ENCODE measurements at places on chromosomes 16 and 17.

DNA sequence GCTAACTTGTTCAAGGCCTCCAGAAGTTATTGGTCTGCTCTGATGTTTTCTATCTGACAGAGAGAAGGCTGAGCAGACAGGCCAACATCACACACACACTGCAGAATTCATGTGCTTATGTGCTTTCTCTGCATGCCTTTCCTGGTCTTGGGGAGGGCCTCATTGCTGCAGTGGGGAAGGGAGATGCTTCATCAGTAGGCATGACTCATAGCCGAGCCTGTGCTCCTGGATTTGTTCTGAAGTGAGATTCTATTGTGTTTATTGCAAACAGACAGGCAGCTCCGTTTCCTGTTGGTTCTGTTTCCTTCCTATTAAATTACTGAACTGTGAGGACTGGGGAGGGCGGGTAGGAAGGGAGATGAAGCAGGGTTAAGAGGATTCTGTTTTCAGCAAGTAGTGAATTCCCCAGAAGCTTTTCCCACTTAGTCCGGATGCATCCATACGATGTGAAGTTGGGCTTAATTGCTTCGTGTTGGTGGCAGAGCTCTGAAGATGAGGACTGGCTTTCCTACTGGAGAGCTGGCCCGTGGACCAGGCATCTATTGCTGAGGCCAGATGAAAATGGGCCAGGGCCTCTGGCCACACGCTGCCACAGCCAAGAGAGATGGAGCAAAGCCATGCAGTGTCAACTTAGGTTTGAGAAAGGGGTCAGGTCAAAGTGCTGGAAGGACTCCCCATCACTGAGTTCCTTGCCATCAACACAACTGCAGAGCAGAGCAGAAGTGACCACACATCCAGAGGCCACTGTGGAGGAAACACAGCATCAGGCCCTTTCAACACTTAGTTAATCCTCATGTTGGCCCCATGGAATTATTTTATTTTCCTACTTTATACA lies 179.3 kb downstream of the UTP18 start:
- no peak for DNase-seq

GRCh38 chr16:4110680-4111079 lies 5.6 kb downstream of the ADCY9 start:
- no peak for DNase-seq

DNA sequence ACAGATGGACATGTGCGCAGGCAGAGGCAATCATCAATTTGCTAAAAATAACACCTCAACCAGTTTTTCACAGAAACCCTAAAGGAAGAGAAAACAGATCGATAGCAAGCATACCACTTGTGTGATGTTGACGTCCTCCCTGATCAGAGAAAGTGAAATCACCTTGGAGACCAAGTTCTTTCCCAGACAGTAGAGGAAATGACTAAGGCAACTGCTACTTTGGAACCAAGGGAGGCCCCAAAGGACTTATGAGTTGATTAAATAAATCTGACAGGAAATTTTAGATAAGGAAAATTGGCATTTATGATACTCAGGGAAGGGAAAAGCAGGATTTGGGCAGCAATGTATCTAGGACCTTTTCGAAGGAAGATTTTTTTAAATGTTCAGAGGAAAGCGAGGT lies 267.1 kb upstream of the ASIC2 start:
- no peak for DNase-seq

DNA sequence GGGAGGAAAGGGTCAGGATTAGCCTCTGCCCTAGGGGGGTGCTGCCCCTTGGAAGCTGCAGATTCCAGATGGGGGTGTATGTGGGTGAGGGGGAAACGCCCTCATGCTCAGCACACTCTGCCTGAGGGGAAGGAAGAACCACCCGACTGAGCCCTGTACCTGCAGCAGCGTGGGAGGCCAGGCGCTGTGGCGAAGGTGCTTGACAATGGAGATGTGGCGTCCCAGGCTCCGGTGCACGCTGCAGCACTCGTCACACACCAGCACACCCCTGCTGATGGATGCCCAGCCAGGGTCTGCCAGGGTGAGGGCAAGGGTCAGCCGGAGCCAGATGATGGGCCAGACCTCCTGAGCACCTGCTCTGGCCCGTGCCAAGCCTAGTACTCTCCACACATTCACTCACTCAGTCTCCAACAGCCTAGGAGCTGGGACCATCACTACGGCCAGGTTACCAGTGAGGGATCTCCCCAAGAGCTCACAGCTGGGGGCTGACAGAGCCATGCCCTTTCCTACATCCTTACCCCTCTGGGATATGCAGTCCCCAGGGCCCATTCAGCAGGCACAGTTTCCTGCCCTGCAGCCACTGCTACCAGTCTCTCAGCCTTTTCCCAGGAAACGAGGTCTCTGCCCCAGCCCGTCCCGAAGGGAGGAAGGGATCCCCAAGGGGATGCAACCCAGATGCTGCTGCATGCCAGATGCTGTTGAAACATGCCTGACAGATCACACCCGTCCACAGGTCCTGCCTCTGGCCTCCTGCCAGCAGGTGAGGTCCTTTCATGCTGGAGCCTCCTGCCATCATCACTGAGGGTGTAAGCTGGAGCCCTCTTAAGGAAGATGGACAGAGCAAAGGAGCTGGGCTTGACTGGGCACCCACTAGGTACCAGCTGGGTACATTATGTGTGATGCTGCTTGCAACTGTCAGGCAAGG lies 5.9 kb downstream of the GIT1 start:
- DNase-seq: no peak

- no peak for DNase-seq
Observed at GRCh38 chr16:17205279-17206211, 265.2 kb downstream of the XYLT1 start.

DNA sequence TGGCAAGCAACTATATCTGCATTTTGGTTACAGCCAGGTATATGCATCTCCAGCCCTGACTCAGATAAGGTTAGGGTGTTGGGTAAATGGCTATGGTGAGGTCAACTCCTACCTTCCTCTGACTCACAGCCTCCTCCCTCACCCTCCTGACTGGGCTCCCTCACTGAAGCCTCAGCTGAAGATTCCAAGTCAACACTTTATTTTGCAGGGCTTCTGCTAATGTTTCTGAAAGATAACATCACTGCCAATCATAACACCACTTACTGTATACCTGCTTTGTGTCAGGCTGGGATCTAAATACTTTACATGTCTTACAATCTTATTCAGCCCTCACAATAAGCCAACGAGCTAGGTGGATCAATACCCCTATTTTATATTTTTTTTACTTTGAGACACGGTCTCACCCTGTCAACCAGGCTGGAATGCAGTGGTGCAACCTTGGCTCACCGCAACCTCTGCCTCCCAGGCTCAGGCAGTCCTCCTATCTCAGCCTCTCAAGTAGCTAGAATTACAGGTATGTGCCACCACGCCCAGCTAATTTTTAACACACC lies 47.8 kb upstream of the GCSH start:
- DNase-seq: no peak

GRCh38 chr17:28244446-28244845 lies 74.6 kb upstream of the TMEM97 start:
- no peak for DNase-seq

GRCh38 chr17:17252149-17252661 lies 15.2 kb upstream of the FLCN start:
- no peak for DNase-seq

DNA sequence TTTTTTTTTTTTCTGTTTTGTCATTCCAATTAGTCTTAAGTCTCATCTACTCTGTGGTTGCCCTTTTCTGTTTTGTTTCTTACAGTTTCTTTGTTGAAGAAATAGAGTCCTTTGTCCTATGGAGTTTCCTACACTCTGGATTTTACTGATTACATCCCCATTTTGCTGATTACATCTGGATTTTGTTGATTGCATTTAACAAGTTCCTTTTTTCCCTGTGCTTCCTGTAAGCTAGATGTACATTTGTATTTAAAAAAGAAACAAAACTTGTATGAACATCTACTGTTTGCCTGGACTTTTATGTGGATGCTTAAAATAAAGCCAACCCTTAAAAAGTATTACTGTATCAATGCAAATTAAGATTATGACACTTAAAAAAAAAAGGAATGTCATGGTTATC lies 147.6 kb downstream of the CHD9 start:
- no peak for DNase-seq

DNA sequence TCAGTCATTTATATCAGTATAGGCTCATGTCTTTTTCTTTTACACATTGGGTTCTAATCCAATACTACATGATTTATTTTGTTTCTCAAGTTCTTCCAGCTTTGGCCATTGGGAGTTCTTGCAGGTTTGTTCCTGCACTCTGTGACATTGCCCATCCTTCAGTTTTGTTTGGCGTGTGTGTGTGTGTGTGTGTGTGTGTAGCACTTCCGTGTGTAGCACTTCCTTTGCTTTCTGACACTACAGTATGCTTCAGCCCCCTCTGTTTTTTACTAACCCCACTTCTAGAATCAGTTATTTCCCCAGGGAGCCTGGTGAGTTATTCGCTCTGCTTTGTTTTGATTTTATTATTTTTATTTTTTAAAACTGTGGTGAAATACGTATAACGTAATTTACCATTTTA lies 75.6 kb upstream of the LGALS9 start:
- DNase-seq: no peak

DNA sequence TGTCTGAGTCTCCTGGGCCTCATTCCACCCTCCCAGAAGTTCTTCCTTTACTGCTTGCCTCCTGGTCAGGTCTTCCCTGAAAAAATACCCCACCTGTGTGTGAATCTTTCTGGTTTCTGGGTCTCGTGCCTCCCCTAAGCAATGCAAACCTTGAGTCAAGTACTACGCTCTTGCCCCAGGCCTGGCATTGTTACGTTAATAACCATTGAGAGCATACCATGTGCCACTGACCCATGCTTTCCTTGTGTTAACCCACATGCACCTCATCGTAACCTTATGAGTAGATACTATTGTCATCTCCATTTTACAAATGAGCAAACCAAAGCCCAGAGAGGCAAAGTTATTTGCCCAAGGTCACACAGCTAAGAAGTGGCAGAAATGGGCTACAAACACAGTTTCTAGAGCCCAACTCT lies 25.4 kb upstream of the TOB1 start:
- no peak for DNase-seq

GRCh38 chr17:17566896-17567513 lies 24.5 kb downstream of the PEMT start:
- no peak for DNase-seq

DNA sequence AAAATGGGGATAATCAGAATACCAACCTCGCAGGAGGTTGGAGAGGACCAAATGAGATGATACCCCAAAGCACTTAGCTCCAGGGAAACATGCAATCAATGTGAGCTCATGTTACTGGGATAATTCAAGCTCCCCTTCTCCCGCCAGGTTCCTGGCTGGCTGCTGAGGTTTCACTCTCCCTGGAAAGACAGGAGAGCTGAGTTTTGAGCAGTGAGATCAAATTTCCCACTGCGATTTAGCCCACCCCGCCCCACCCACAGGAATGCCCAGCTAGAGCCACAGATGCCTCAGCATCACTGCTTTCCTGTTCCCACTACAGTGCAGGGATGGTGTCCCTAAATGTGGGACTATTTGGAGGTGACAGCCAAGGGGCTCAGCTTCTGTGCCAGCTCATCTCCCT lies 56.7 kb downstream of the ZNF423 start:
- DNase-seq: no peak

GRCh38 chr17:4472286-4472685 lies 26.4 kb upstream of the SPNS2 start:
- no peak for DNase-seq

DNA sequence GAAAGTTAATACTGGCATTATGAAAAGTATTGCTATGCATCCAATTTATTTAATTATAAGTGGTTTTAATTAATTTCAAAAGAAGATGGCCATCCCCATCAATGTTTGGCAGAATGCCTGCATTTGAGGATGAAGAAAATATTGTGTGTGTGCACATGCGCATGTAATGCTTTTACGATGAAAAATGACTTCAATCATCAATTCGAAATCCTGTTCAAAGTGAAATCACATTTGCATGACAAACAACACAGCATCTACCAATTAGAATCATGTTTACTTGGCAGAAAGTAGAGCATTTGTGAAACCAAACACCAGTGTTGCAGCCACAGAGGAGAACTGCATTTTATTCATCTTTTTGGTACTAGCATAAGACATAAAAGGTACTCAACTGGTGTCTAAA lies 191.9 kb upstream of the PIRT start:
- DNase-seq: no peak

DNA sequence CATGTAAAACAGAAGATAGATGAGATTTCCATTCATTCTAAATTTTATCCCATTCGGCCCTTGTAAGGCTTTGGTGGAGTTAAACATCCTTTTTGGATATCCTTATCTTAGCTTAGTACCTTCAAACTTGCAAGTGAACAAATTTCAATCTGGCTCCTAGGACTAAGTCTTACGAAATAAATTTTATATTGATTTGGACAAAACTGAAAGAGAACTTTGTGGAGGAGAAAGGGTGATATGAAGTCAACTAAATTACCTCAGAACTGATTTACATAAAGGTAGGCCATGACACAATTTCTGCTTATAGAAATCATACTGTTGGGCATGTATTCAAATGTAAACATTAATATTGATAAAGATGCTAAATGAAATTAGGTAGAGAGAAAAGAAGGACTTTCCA lies 175.3 kb upstream of the C17orf78 start:
- no peak for DNase-seq

DNA sequence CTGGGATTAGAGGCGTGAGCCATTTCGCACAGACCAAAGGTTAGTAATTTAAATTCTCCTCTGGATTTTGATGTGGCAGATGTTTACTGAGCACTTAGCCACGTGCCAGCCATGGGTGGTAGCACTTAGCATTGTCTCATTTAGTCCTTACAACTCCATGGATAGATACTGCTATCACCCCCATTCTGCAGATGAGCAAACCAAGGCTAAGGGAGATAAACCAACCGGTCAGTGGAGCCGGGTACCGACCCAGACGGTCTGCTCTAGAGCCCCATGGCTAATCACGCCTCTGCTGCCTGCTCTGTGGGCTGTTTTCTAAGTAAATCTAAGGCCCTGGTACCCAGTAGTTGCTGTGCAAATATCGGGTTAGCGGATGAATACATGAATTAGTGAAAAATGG lies 12.6 kb upstream of the ADGRG1 start:
- no peak for DNase-seq

- no peak for DNase-seq
Observed at GRCh38 chr17:64399071-64399766, 8.6 kb upstream of the PECAM1 start.

DNA sequence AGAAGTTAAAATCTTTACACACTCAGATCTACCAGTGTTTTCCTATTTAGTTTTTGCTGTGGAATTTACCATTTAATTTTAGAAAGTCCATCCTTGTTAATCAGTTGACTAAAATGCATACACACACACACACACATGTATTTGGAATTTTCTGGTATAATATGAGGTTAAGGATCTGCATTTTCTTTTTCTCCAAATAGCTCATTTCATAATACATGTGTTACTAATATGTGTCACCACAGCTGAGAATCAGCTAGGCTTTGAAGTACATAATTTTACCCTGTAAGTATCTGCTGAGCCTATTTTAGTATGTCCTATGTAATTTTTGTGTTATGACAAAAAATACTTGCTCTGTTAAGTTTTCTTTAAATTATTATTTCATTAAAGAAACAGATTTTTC lies 143.2 kb downstream of the PHKB start:
- DNase-seq: no peak
